ENCODE measurements at places on chromosomes 5 and 9.
A peak's percentile ranks its signal among the peaks of the same experiment; 100 is the strongest.

GRCh38 chr5:113507601-113508000 is 5.9 kb upstream of the YTHDC2 start:
- no peak for DNase-seq

DNA sequence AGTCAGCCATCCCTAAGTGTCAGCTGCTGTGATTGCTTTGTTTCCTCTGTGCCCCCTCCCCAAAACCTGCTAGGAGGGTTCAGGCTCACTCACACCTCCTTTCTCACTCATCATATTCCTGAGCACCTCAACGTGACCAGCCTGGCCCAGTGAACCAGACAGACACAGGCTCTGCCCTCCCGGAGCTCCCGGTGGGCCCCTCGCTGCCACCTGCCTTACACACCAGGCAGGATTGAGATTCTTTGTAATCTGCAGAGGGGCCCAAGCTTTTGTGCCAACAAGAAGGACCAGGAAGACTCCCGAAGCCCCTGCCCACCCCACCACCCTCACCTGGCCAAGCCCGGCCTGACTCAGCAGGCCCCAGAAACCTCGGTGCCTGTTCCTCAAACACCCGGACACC is 87.8 kb downstream of the NTNG2 start:
- no peak for DNase-seq

DNA sequence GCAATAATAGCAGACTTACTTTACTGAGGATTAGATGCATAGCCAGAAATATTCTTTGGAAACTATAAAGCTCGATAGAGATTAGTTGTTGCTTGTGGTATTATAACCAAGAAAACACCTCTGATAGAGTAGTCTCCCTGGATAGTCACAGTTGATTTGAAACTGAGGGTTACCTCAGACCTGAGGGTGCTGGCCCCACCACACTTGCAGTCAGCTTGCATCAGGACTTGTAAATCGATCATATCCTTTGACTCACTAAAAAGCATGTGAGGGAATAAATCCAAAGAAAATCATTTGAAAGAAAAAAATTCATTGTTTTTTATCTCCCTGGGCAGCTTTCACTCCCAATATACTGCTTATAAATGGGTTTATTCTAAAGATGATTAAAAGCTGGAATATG is 39.4 kb downstream of the GALNT12 start:
- DNase-seq, result no peak

GRCh38 chr9:28925157-28925556 is 1351.9 kb upstream of the C9orf72 start:
- DNase-seq, result no peak

DNA sequence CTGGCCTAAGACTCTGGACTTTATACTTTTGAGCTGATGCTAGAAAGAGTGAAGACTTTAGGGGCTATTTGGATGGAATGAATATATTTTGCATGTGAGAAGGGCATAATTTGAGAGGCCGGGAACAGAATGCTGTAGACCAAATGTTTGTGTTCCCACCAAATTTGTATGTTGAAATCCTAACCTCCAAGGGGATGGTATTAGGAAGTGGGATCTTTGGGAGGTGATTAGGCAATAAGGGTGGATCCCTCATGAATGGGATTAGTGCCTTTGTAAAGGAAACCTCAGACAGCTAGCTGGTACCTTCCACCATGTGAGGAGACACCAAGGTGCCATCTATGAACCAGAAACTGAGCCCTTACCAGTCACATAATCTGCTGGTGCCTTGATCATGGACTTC is 165.1 kb upstream of the S1PR3 start:
- no peak for DNase-seq

DNA sequence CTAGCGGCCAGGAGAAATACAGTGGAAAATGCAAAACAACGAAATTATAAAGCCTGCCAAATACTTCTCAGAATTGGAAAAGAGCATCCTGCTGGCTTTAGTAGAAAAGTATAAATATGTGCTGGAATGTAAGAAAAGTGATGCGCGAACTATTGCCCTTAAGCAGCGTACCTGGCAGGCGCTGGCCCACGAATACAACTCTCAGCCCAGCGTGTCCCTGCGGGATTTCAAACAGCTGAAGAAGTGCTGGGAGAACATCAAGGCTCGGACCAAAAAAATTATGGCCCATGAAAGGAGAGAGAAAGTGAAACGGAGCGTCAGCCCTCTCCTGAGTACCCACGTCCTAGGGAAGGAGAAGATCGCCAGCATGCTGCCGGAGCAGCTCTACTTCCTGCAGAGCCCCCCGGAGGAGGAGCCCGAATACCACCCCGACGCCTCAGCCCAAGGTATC is 15.0 kb downstream of the MSANTD3 start:
- no peak for DNase-seq

- no peak for DNase-seq
These were observed 9.0 kb downstream of the CCDC69 start for GRCh38 chr5:151214614-151215545.

- no peak for DNase-seq
These were observed 21.2 kb downstream of the ADAM19 start for GRCh38 chr5:157554179-157555036.

DNA sequence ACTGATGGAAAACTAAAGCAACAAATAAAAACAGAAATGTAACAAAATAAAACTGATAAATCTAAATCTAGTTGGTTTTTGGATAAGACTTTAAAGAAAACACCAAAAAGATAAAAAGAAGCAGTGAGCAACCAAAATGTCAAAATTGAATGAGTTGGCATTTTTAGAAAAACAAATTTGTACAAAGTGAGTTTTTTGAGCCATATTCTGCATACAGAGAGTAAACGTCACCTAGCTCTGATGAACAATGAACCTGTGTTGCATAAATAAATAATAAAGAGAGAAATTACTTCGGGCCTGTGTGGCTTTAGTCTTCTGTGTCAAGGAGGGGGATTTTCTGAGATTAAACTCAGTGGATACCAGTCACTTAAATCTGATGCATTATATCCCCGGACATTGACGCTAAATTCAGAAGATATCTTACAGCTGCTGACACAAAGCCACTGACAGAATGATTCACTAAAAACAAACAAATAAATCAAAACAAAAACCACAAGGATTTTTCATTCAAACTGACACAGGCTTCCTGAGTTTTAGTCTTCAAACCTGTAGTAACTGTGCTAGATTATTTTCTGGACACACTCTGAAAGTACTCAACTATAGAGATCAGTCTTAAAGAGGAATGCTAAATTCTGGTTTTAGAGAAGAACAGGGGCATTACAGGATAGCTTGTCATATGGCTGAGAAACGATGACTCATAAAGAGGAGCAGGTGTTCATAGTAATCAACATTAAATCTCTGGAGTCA is 403.5 kb upstream of the ST8SIA4 start:
- DNase-seq, result no peak

DNA sequence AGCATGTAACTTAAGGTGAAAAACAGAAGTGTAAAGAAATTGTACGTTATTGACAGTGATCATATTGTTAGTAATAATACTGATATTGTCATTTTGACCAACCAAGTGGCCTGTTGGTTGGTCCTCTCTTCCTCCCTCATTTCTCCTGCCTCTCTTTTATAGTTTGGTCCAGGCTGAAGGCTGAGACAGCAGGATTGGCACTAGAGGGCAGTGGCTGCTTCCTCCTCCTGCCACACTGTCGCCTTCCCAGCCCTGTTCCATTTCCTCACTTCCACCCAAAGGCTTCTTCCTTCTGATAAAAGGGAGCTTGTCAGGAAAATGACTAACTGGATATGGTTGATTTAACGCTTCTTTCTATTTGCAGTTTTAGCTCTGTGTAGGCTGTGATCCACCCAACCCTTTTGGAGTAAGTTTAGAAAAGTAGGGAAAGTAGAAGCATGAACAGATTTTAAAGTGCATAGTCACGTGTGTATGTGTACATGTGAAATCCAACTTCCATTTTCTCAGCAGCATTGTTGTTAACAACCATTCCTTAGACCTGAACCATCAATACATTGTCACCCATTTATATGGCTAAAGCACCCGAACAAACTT is 35.6 kb downstream of the PTCD2 start:
- DNase-seq, result no peak

- no peak for DNase-seq
These were observed 199.4 kb downstream of the MEF2C start for GRCh38 chr5:88683506-88684135.

DNA sequence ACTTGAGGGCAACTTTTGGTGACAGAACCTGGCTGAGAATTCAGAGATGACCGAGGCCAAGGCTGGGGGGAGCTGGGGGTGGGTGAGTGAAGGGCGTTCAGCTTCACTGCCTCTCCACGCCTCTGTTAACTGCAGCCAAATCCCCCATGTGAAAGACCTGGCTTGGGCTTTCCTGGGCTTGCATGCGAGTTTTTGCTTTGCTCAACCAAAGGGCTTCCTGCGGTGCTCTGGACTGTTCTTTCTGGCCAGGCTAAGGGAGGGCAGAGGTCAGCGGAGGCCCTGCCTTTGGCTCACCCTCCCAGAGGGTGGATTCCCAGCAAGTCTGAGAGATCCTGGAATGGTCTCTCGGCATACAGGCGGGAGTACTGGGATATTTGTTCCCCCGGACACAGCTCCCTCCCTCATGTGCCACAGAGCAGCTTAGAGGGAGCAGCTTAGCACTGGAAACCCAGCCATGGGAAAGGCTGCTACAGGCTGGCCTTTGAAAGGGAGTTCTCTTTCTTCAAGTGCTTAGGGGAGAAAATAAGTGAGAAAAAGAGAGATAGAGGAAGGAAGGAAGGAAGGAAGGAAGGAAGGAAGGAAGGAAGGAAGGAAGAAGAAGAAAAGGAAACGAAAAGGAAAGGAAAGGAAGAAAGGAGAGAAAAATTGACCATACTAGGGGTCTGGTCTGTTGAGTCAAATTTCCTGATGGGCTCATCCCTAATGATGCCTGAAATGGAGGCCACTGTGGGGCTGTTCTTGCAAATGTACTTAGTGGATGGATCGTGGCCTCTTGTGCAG is 158.8 kb downstream of the FGF18 start:
- no peak for DNase-seq

GRCh38 chr5:154273028-154273617 is 82.6 kb downstream of the GALNT10 start:
- DNase-seq, result no peak

GRCh38 chr9:93301911-93302541 is 118.1 kb downstream of the WNK2 start:
- no peak for DNase-seq

DNA sequence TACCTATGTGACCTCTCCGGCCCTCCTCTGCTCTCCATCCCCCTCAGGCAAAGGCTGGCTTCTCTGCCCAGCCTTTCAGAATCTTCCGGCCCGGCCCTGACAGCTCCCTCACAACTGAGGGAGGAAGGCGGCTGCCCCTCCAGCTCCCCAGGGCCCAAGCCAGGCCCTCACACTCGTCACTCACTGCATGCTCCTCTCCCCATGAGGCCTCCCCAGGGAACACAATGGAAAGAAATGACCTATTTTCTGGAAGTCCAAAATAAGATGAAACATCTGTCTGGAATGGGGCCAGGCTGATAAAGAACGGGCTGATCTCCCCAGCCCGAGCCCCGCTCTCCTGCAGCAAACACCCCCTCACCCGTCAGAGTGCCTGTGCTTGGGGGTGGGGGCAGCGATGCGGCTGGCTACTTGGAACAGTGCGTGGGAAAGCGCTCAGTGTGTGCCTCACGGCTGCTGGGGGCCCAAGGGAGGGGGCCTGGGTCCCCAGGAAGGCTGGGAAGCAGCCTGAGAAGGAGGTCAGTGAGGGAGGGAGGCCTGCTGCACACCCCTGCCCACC is 11.3 kb downstream of the PDGFRB start:
- DNase-seq, result no peak

GRCh38 chr5:141814064-141814964 is 63.9 kb downstream of the PCDH1 start:
- peak; percentile 6 for DNase-seq

DNA sequence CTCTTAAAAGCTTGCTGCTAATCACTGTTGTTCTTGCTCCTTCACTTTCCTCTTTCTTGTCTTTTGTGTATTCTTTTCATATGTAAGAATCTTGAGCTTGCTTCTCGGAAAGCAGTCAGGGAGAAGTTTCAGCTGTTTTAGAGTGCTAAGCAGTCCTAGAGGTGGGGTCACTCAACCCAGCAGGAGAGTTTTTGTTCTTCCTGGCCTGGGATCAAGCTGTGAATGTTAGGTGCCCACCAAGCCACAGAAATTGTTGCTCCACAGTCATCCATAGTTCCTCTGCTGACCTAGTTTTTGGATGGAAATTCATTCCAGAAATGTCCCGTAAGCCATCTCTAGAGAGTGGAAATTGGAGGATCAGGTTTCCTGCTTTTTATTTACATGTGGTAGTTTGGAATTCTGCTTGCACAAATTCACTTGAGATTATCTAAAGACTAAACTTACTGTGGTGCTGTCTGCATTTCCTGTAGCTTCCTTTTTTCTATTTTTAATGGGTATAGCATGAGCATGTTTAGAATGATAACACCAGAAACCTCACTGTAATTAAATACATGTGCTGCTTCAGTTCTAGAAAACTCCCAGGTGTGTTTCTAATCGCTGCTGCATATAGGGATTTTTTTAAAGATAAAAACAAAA is 108.7 kb downstream of the MAST4 start:
- no peak for DNase-seq

DNA sequence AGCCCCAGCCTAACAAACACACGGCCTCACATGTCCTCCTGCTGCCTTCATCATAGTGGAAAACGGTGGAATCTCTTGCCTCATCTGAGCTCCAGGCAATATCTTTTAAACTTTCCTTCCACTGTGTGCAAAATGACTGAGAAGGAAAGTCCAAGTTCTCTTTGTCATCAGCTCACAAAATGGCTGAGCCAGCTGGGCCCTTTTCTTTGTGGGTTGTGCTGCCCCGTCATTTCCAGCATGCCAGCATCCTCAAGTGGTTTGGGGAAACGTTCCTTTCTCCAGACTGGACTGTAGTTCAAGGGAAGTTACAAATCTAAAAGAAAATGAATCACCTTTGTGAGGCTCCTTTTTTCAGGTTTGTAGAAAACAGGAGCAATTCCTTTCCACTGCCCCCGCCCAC is 171.1 kb upstream of the FSTL4 start:
- DNase-seq, result no peak

GRCh38 chr5:76831110-76831452 is 12.3 kb downstream of the F2RL1 start:
- DNase-seq, result no peak

DNA sequence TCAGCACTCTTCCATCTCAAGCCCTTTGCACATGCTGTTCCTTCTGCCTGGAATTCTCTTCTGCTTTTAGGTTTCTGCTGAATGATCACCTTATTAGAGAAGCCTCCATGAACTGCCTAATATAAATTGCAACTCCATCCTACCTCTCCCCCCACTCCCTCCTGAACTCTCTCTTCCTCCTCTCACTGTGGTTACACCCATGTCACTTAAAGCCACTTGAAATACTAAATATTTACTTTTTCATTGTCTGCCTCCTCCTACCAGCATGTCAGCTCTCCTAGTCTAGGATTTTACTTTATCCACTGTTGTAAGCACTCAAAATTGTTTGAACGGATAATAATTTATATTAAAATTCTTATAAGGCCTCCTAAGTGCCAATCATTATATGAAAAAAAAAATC is 43.8 kb downstream of the ACTL7B start:
- no peak for DNase-seq

GRCh38 chr9:113511047-113511521 is 47.6 kb downstream of the RGS3 start:
- DNase-seq, result no peak

- DNase-seq, result no peak
These were observed 28.2 kb downstream of the YIPF5 start for GRCh38 chr5:144142139-144142823.

- DNase-seq, result no peak
These were observed 869.4 kb upstream of the CDH6 start for GRCh38 chr5:30324083-30324482.

GRCh38 chr5:68479524-68479923 is 264.0 kb downstream of the PIK3R1 start:
- no peak for DNase-seq

- DNase-seq, result no peak
These were observed 388.8 kb downstream of the KDM4C start for GRCh38 chr9:7146582-7146981.

- no peak for DNase-seq
These were observed 7.2 kb downstream of the PCDHGC5 start for GRCh38 chr5:141496038-141496437.
